ENCODE measurements at places on chromosomes 5 and 9. TPM values are rescaled to one million over a fixed set of nuclear protein-coding genes. Genes with fewer than 3 reads are reported as not detected.

GRCh38 chr5:14008819-14009311, 64.4 kb upstream of the DNAH5 start:
- no peaks in the 10 kb centered on the region for H3K36me3 ChIP-seq
- no peaks in the 10 kb centered on the region for H3K27me3 ChIP-seq
- H3K4me3 ChIP-seq: no peak overlapping the region
- peaks cover 3% of the 10 kb centered on the region for H3K4me1 ChIP-seq

DIRAS2 gene
- 1.1 TPM for total RNA-seq

GRCh38 chr5:1131191-1131621, 19.3 kb upstream of the SLC12A7 start:
- peaks cover 13% of the 10 kb centered on the region for H3K4me1 ChIP-seq
- peak overlapping the region; percentile 67 for H3K27ac ChIP-seq
- DNase-seq: no peak
- H3K4me3 ChIP-seq: no peak overlapping the region
- H3K27me3 ChIP-seq: no peaks in the 10 kb centered on the region

GRCh38 chr9:128995791-128996190, 32.3 kb downstream of the SH3GLB2 start:
- H3K27me3 ChIP-seq: no peaks in the 10 kb centered on the region
- DNase-seq: no peak
- no peaks in the 10 kb centered on the region for H3K36me3 ChIP-seq
- H3K4me1 ChIP-seq: no peaks in the 10 kb centered on the region
- H3K4me3 ChIP-seq: no peak overlapping the region

GRCh38 chr5:148477429-148477828, 93.7 kb downstream of the FBXO38 start:
- no peak for DNase-seq
- H3K27ac ChIP-seq: no peak overlapping the region
- H3K4me1 ChIP-seq: no peaks in the 10 kb centered on the region

CEP72 gene
- total RNA-seq: 7.6 TPM

All from hepatocyte (in vitro differentiated cells).